ENCODE measurements at places on chromosomes 4 and X.

DNA sequence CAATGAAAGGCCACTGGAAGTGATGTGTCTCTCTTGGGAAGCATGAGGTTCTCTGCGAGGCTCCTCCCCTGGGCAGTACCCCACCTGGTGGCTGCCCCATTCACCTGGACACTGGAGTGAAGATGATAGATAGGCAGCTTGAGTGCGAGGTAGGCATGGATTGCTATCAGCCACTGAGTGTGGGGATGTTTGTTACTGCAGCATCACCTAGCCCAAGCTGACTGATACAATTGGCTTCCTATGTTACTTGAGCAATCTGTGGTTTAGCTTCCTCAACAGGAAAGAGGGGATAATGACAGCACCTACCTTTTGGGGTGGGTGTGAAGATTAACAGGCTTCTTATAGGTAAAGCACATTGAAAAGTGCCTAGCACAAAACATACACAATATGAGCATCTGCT, 30.8 kb downstream of the ADRA2C start:
- no peak for DNase-seq

DNA sequence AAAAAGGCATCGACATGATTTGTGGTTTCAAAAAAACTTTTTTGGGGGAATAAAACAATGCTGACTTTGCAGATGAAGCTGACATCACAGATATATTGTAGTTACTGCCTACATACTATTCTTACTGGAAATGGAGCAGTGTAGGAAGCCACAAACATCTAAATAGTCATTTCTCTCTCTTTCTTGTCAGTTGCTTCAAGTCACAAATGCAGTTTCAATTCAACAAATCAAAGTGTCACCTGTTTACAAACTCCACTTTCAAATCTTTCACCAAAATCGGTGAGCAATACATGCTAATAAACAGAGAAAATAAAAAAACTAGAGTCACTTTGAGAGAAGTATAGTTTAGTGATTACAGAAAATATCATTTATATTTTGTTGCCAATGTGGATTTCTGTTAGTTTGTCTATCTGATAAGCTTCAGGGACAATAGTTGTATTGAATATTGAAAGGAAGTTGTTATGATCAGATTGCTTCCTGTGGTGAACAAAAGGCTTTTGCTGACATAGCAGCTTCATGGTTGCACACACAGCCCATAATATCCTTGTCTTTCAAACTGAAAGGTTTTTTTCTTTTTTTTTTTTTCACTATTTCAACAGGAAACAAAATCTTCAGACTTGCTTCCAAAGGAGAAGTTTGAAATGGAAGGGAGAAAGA, 49.7 kb upstream of the PTPN13 start:
- no peak for DNase-seq

GRCh38 chr4:8874896-8875680, 3.4 kb upstream of the HMX1 start:
- no peak for DNase-seq

- no peak for DNase-seq
Measured at GRCh38 chrX:85419293-85419692, 39.8 kb upstream of the POF1B start.

DNA sequence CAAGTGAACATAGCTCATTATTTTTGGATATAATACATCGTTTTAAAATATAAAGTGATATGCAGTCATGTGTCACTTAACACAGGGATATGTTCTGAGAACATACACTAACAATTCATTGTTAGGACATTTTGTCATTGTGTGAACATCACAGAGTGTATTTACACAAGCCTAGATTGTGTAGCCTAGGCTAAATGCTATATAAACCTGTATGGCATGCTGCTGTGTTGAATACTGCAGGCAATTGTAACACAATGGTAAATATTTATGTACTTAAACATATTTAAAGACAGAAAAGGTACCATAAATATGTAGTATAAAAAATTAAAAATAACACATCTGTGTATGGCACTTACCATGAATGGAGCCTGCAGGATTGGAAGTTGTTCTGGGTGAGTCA, 44.9 kb upstream of the GPRIN3 start:
- no peak for DNase-seq

DNA sequence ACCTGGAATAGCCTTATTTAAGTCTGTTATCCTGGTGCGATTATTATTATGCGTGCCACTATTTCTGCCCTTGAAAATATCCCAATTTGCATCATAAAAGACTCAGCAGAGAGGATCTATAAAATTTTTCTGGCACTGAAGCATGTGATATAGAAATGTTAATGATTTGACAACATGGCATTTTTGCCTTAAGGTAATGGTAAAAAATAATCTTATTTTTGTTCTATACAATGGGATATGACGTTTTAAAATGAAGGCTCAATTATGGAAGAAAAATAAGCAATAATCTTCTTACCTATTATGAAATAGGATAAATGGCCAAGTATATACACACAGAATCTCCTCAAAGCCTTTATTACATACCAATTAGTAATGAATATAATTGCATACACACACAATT, 113.5 kb downstream of the PDGFC start:
- no peak for DNase-seq

DNA sequence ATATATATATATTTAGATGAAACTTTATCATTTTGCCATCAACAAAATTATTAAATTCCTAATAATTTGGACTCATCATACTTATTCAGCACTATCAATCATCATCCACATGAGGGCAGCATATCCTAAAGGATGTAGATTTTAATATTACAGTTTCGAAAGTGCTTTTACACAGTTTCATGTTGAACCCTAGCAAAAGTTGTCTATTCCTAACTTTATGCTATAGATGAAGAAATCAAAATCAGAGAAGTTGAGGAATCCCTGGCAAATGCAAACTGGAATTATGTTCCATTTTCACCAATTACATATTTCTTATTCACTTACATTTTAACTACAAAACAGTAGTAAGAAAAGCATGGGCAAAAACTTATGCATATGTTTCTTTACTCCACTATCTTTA, 36.6 kb upstream of the UGT2A1 start:
- no peak for DNase-seq

GRCh38 chrX:121649417-121649816, 602.0 kb downstream of the GLUD2 start:
- no peak for DNase-seq

GRCh38 chrX:78754917-78755316, 7.4 kb downstream of the LPAR4 start:
- DNase-seq, result no peak

DNA sequence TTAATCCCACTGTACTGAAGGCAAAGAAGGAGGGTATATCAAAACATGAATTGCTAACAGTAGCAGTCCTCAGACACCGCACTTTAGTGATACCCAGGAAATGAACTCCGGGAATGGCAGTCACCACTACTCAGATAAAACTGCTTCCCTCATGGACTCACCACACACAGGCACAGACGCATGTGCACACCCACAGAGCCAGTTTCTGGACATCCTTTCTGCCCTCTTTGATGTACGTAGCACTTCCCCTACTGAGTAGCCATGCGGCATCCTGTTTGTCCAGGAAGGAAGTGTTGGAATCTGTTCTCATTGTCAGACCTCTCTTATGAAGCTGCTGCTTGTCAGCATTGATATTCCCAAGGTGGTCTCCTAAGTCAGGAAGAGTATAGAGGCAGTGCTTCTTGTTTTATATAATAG, 95.7 kb downstream of the DCLK2 start:
- DNase-seq, result no peak

- DNase-seq, result no peak
Measured at GRCh38 chr4:38306482-38307071, 346.4 kb downstream of the PTTG2 start.

DNA sequence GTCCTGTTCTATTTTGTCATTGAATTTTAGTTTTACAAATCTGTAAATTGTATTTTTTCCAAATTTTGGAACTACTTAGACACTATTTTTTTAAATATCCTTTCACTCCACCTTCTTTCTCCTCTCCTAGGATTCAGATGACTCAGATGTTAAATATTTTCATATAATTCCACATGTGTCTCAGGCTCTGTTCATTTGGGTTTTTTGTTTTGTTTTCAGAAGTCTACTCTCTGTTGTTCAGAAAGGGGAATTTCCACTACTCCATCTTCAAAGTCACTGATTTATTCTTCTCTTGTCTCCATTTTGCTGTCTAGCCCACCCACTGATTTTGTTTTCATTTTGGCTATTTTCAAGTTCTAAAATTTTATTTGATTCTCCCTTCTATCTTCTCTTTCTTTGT, 264.0 kb upstream of the SLIT2 start:
- DNase-seq, result no peak

- DNase-seq, result no peak
Measured at GRCh38 chrX:84710611-84711010, 208.4 kb upstream of the HDX start.

GRCh38 chrX:77510007-77510406, 62.8 kb downstream of the FGF16 start:
- no peak for DNase-seq

DNA sequence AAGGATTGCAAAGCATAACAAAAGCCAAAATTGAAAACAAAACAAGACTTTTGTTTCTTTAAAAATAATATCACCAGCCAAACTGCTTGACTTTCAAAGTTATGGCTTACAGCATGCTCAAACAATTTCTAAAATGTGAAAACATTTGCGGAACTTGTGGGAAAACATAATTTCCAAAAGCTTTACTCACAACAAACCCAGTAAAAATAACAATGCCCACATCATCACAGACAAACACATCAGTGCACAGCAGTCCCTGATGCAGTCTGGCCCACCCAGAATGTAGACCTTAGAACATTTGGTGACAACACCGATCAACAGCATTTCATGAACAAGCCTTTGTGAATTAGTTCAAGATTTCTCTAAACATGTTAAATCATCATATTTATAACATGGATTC, 98.9 kb downstream of the ARHGAP6 start:
- no peak for DNase-seq

- DNase-seq, result no peak
Measured at GRCh38 chr4:168124008-168124641, 31.8 kb downstream of the ANXA10 start.

DNA sequence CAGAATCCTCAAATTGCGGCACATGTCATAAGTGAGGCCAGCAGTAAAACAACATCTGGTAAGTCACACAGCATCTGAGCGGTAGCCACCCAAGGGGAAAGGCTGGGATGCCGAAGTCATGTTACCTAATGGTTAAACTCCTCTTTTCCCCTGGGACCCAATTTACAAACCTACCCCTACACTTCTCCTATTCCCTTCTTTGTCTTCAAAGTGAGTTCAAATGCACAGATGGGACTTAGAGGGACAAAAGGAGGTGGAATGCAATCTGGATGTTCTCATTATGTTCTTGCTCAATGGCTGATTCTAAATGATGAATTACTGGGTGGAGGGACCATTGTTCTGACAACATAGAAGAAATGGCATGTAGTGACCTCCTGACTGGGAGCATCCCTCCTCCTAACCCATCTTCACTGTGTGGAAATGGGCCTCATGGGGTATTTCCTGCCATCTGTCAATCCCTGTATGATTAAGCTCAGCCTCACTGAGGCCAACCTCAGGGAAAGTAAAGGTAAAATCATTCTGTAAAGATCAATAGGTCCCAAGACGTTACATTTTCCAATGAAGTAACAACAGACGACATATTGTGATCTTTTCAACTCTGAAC, 8.5 kb downstream of the CD40LG start:
- DNase-seq, result no peak

GRCh38 chr4:6752486-6752829, 30.1 kb upstream of the KIAA0232 start:
- DNase-seq, result no peak

DNA sequence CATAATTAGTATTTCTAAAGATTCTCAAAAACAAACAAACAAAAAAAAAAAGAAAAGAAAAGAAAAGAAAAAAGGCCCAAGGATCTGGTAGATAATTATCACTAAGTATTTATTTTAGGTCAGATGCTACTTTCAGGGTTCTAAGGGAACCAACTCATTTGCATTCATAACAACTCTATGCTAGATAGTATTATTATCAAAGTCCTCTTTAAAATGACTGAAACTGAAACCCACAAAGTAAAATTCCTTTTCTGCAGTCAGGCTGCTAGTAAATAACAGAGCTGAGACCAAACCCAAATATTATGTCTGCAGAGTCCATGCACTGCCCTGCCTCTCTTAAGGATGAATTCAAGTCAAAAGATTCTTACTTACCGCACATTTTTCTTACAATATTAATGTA, 38.3 kb upstream of the MAPK10 start:
- DNase-seq, result no peak

GRCh38 chr4:162684371-162684700, 482.4 kb downstream of the NAF1 start:
- no peak for DNase-seq

GRCh38 chrX:53422086-53422860, at the start of gene SMC1A:
SMC1A (minus strand) TSS chrX:53422654; CDS start chrX:53422600, 54 bp downstream.
- DNase-seq, result peak; percentile 94

GRCh38 chr4:13706120-13706519, 78.6 kb upstream of the BOD1L1 start:
- no peak for DNase-seq

DNA sequence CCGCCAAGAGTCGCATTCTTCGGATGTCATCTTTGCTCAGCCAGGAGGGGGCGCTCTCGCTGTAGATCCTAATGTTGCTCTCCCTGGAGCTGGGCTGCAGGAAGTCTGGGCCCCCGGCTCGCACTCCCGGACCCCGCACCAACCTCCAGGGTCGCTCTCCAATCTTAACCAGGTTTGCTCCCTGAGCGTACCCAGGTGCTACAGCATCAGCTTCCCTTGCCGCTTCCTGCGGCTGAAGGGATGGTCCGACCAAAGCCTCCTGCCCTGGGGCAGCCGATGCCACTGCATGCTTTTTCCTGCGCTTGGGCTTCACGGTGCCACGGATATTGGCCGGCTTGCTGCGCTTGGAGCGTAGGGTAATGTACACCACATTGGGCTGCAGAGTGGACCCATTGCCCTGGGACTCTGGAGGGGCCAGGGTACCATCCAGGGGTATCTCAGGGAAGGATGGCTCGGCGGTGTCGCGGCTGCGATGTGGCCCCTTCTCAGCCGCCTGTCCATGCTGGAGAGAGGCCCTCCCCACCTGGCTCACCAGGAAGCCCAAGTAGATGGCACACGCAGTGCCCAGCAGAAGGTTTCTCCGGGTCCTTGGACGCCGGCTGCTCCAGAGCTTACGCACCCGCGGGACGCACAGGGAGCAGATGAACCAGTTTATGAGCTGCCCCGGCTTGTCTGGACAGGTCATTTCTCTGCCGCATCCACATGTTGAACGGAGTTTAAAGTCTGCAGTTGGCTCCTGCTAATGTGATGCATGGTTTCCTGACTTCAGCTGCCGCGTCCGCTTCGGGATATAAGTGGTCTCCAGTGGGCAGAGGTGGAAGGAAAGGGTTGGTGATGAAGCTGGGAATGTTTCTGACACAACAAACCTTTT, 1.9 kb downstream of the GASK1B start:
- DNase-seq, result peak; percentile 69

DNA sequence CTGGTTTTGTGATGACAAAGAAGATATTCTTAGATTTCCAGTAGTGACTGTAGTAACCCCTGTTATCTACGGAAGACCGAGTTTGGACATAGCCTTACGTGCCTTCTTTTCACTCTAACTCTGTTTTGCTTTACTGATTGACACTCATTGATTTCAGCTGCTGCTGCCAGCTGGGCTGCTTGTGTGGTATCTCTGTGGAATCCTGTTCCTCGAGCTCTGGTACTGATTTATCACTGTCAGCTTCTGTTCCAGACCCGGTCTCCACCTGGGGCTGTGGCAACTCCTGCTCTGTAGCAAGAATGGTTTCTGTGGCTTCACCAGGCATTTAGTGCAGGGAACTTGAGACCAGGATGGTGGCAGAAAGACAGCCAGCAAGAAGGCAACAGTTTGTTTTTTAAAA, 24.6 kb upstream of the LAP3 start:
- no peak for DNase-seq

- DNase-seq, result peak; percentile 62
Measured at GRCh38 chrX:39152106-39152649, 350.9 kb downstream of the MID1IP1 start.

Measured in Peyer's patch (tissue), 4 donors.